ENCODE measurements at places on chromosomes 5 and 9.

DNA sequence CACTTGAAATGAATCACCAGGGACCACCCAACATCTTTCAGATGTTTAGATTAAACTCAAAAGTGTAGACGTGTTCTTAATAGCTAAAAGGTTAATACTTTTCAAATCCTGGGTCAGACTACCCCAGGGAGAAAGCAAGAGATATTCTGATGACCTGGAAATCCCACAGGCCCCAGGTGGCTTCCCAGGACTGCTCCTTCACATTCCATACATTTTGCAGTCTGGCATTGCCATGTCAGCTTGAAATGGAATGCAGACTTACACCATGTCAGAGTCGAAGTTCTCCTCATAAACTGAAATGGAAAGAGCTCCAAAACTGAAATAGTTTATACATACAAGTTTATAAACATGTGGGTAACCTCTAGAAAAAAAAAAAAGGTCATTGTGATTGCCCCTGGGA is 61.5 kb downstream of the TMEM167A start:
- no peak for DNase-seq

GRCh38 chr5:146409054-146409671 is 38.0 kb upstream of the TCERG1 start:
- peak; percentile 41 for DNase-seq

GRCh38 chr9:117835798-117836197 is 131.6 kb downstream of the TLR4 start:
- DNase-seq, result no peak

- peak; percentile 53 for DNase-seq
Measured at GRCh38 chr9:86846656-86847055, 100.7 kb downstream of the GAS1 start.

DNA sequence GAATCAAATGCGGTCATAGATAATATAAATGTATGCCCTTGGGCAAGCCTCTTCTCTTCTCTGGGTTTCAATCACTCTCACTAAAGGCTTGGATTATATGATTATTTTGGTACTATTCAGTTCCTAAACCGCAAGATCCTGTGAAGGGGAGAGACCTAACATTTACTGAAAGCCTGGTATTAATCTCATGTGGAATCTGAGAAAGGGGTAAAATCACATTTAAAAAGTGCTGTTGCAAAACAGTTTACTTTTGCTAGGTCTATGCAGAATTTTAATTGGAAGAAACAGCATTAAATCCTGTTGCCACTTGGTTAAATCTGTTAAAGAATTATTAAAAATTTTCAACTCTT is 50.7 kb downstream of the SLC44A1 start:
- no peak for DNase-seq

GRCh38 chr9:100129772-100130171 is 30.7 kb downstream of the INVS start:
- DNase-seq, result no peak

DNA sequence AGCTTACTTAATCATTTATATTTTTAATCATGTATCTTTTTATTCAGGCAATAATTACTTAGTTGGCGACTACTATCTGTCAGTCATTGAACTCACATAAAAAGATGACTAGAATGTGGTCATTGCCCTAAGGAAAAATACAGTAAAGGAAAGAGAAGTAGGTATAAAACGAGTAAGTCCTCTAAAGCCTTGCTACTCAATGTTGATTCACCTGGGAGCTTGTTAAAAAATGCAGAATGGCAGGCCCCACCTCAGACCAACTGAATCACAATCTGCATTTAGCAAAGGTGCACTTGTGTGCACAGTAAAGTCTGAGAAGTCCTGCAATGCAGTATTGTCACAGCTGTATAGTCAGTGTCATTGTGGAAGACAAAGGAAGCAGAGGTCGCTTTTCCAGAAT is 592.4 kb downstream of the CSNK1G3 start:
- no peak for DNase-seq

GRCh38 chr5:33894566-33894965 is 2.8 kb upstream of the ADAMTS12 start:
- peak; percentile 74 for DNase-seq

- no peak for DNase-seq
Measured at GRCh38 chr5:179278119-179278518, 67.1 kb downstream of the ADAMTS2 start.

DNA sequence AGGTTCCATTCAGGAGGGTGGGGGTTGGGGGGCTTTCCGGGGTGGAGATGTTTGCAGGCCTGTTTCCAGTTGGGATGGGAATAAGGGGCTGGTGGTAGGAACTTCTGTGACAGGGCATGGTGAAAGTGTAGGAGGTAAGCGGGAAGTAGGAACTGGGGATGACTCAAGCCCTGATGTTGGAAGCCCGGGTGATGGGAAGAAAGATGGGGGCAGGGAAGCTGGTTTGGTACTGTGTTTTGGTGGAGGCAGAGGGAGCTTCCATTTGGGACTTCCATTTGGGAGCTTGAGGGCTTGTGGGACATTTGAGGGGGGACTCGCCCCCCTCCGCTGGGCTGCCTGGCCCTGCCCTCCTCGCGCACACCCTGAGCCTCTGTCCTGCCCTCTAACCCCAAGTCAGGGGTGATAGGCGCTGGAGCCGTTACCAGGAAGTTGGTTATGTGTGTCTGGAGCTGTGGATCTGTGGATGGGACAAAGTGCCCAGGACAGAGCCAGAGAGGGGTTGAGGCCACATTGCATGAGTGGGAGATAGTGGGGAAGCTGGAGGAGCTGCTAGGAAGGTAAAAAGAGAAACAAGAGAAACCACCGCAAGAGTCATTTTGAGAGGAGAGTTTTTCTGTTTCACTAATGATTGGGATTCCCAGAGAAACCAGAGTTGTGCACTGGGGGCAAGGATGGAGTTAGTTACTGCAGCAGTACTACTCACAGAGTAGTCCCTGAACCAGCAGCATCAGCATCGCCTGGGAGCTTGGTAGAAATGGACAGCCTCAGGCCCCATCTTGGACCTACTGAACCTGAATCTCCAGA is 6.6 kb downstream of the RGS14 start:
- peak; percentile 29 for DNase-seq

DNA sequence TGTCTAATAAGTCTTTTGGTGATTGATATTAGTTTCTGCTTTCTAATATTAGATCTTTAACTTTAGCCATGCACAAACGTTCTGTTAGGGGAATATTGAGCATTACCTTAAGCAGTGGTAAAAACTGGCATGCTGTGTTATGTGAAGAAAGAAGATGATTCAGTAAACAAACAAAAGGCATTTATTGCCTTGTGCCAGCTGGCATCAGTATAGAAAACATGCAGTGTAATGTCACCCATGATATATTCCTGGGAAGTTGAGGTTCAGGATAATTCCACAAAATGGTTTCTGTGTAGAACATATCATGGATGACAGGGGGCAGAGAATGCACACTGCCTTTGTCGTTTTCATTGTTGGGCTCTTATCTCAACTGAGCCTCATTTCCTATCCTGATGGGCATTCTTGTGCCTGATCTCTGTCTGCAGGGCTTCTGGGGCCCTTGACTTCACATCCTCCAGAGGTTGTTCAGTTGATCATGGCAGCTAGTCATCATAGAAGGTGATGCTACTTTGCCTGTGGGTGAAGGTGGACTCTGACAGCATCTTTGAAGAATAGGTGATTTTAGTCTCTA is 24.2 kb downstream of the LRRTM2 start:
- DNase-seq, result no peak

- DNase-seq, result no peak
Measured at GRCh38 chr5:147796556-147797308, 14.2 kb upstream of the JAKMIP2 start.
